Activated CD4-positive, alpha-beta T cell treated with anti-CD3 and anti-CD28 coated beads, Interleukin-2, amount 50 U/mL, for 24 hours (primary cell): ENCODE measurements at places on chromosomes 6 and 20.

- no peak for DNase-seq
Observed at GRCh38 chr20:44961011-44961869, 1.0 kb upstream of the TOMM34 start.

GRCh38 chr6:40274058-40274457 lies 313.1 kb downstream of the LRFN2 start:
- DNase-seq, result no peak

GRCh38 chr6:22173311-22173710 lies 123.5 kb downstream of the PRL start:
- DNase-seq, result no peak

- DNase-seq, result no peak
Observed at GRCh38 chr6:119653329-119653728, 303.8 kb upstream of the MAN1A1 start.

GRCh38 chr20:24425523-24426135 lies 43.8 kb upstream of the SYNDIG1 start:
- DNase-seq, result no peak

DNA sequence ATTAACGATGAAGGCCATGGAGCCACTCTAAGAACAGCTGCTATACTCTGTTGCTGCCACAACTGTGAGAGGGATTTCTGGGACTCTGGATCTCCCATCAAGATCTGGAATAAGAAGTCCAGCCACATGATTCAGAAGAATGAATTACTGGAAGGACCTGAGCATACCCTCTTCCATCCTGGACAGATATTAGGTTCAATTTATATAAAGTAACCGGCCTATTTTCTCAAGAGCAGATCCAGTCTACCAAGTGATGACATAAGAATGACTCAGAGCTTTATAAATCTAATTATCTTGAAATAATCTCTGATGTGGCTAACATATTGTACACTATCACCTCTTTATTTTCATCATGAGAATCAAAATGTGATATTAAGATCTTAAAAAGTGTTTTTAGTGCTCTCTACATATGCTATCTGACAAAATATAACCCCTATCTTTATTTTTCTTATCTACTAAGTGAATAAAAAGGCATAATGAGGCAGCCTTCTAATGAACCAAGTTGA lies 45.1 kb downstream of the COL9A1 start:
- no peak for DNase-seq

DNA sequence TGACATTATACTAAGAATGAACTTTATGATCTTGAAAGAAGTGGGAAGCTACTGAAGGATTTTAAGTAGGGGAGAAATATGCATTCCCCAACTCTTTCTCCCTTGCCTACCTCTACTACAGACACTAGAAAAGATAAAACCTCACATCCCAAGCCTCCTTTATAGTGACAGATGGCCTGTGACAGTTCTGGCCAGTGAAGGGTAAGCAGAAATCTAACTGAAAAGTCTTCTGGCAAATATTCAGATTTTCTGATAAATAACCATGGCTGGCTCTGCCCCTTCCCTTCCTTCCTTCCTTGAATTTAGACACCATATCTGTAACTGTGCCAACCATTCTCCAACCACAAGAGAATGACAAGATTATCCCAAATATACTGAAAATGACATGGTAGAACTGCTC lies 10.2 kb upstream of the BEND6 start:
- DNase-seq, result no peak

- DNase-seq, result no peak
Observed at GRCh38 chr6:154276810-154277628, 79.6 kb downstream of the IPCEF1 start.
